DMS79 (cell line): ENCODE measurements at places on chromosomes 1 and 21.

GRCh38 chr1:30380625-30380984 is 342.8 kb downstream of the MATN1 start:
- DNase-seq, result no peak

GRCh38 chr1:3501856-3502640 is 47.6 kb downstream of the ARHGEF16 start:
- no peak for DNase-seq

- DNase-seq, result no peak
Observed at GRCh38 chr1:180250883-180251509, 20.9 kb downstream of the LHX4 start.

DNA sequence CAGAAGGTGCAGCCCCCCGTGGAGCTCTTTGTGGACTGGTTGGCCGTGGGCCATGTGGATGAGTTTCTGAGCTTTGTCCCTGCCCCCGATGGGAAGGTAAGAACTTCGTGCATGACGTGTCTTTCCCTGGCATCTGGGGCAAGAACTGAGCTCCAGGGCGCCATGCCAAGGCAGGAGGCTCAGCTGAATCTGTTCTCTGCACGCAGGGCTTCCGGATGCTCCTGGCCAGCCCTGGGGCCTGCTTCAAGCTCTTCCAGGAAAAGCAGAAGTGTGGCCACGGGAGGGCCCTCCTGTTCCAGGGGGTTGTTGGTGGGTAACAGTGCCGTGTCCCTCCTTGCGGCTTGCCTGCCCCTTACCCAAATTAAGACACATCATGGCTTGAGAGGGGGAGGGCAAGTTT is 27.7 kb downstream of the PADI3 start:
- DNase-seq, result no peak

DNA sequence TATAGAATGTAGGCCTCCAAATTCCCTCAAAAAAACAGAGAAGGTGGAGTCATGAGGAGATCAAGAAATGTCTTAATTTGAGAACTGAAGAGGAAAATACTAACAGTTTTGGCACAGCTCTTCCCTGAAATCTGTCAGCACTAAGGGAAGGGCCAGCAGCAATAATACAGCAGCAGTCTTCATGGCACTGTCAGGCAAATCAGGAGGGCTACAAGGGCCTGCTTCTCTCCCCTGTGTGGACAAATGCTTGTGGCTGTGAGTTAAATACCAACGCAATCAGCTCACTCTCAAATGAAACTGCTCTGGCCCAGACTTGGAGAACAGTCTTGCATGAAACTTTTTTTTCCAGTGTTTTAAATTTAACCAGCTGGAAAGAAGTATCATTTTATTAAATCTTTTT is 20.5 kb upstream of the CNN3 start:
- DNase-seq, result no peak

DNA sequence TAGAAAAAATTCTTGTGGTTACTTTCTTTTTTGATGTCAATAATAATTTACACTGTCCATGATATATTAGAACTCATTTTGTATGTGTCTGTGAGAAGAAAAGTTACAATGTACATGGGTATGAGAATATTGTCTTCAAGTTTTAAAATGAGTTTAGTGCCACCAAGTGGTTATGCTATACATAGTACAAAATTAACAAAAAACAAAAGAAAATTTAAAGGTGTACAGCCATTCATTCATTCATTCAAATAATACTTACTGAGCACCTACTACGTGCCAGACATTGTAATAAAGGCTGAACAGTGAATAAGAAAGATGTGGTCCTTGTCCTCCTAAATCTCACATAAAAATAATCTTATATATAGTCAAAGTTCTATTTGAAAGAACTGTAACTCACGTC is 27.7 kb downstream of the UCHL5 start:
- no peak for DNase-seq

DNA sequence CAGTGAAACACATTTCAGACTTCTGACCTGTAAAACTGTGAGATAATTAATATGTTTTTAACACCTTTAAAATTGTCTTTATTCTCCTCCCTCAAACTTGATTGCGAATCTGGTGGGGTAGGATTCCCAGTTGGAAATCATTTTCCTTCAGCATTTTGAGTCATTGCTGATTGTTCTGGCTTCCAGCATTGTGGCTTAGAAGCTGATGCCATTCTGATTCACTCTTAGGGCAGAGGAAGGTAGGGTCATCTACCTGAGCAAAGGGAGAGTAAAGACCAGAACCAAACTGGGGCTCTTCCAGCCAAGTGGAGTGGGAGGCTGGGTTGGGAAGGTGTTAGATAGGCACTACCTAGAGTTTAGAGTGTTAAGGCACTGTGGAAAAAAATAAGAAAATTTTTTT is 61.2 kb downstream of the MPZL1 start:
- DNase-seq, result no peak

GRCh38 chr1:198605406-198605805 is 33.4 kb upstream of the PTPRC start:
- DNase-seq, result no peak

DNA sequence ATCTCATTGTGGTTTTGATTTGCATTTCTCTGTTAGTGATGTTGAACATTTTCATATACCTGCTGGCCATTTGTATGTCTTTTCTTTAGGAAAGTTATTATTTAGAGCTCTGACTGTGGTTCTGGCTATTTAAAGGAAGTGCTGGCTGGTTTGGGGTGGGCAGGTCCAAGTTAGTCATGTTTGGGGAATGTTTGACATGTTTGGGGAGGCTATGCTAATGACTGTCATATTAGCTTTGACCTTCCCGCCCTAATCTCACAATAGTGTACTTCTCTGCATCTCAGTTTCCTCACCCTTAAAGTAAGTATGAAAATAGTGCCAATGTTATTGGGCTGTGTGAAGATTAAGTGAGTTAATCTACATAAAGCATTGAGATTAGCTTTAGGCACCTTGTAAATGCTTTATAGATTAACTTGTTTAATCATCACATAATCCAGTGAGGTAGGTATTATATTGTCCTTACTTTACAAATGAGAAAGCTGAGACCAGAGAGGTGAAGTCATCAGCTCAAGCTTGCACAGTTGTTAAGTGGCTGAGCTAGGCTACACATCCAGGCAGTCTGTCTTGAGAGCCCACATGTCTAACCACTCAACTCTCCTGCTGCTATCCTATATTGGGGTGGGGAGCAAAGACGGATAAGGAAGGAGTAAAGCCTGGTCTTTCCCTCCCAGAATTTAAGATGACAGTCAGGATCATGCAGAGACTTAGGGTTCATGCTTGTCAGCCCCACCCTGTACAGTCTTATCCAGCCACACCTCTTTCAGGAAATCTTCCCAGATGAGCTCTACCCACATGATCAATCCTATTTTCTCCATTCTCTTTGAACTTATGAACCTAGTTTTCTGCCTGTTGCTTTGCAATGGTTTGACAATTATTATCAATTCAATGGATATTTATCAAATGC is 22.8 kb upstream of the CRNN start:
- no peak for DNase-seq

DNA sequence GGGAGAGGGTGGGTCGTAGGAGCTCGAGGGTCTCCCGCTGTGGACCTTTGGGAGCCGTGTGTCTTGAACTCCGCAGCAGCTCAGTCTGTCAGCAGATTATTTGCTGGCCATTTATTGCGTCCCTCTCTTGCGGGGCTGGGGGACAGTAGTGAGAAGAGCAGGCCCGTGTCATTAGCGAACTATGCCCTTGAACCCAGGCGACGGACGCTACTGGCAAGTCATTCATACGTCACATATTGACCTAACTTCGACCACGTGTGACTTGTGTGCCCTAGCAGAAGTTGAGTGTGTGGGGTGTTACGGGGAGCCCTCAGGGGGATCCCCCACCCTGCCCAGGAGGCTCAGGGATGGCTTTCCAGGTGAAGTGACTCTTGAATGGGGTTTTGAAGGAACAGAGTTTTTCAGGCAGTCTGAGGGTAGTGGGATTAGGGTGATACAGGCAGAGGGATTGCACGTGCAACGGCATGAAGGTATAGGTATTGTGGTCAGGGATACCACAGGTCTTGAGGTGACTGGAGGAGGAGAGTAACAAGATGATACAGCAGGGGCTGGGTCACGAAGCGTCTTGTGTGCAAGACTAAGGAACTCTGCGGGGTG is 13.0 kb downstream of the RCC1 start:
- no peak for DNase-seq

- DNase-seq, result no peak
Observed at GRCh38 chr1:87264976-87265375, 63.7 kb upstream of the LMO4 start.

GRCh38 chr21:30936207-30936606 is 54.8 kb upstream of the KRTAP11-1 start:
- no peak for DNase-seq

- DNase-seq, result no peak
Observed at GRCh38 chr1:24263211-24263610, 55.9 kb upstream of the GRHL3 start.

DNA sequence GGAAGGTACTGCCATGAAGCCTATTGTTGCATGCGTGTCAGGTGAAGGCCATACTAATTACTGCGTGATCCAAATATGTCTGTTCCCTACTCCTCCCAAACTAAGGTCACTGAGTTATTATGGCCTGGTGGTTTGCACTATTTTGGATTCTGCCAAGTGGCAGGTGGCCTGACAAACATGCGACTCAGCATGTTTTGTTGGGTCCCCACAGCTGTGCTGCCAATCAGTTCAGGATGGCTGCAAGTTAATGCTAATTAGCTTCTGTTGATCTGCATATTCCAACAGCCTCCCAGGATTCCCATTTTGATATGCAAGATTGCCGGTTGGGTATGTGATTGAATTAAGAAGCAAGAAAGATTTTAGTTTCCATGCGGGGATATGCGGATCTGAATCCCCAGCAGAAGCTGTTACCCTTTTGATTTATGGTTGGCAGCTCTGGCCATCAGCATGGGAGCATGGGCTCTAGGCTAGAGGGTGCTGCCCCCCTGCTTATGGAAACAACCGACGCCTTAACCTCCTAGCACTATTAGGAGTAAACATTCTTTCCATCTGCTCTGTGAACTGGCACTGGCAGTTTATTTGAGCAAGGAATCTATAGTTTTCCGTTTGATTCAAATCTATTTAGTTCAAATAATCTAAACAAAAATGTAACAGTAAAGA is 429.8 kb upstream of the C1orf87 start:
- no peak for DNase-seq

DNA sequence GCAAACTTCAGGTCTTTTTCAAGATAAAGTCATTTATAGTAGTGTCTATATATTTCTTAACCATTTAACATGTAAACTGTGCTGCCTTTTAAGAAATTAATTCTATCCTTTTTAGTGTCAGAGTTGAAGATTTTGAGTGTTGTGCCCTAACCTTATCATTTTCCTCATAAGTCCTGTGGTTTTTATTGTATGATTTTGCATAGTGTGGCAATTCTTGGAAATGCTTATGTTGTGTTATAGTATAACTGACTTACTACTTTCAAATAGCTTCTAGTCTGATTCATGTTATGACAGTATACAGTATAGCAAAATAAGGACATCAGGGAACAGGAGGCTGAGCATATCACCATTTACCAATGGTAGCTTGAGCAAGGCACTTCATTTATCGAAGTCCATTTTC is 99.1 kb downstream of the PTBP2 start:
- no peak for DNase-seq

- peak; percentile 38 for DNase-seq
Observed at GRCh38 chr1:43545695-43546387, 15.2 kb downstream of the PTPRF start.

DNA sequence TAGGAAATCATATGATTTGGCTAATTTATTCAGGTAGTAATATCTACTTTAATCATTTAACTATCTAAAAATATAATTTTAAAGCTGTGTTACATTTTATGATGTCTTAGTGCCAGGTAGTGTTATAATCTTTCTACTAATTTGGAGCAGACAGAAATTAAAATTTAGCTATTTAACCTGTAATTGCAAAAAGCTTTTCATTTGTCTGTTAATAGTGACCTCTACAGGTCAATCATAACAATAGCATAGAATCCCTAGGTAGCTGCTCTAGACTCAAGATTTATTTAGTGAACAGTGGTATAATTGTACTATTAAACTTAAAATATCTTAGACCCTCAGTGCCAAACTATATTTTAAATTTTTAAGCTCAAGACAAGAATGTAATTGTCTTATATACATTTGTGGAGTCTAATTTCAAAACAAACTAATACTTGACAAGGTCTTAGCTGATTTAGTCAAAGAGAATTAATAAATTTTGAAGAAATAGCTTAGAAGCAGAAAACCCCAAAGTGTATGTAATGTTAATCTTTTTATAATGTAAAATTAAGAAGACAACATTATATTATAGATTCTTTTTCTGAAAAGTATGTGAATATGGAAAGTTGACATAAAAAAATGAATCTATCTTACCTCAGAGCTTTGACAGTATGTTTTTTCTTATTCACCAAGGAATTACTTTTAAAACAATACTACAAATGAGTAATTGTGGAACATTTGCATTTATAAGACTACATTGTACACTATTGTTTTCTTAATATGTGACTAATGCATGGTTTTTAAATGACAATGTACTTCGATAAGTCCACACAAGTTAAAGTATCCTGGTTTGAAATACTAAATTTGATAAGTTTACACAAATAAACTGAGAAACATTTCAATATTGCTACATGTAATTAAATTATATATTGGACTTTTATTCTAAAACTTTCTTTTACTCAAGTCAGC is 64.1 kb upstream of the RNPC3 start:
- no peak for DNase-seq

GRCh38 chr1:66533804-66534740 is at the start of gene SGIP1:
TSS of gene SGIP1 (plus strand) at chr1:66534153. CDS start at chr1:66534359, 206 bp downstream.
- DNase-seq, result peak; percentile 12

GRCh38 chr21:32782698-32783097 is 11.1 kb upstream of the PAXBP1 start:
- no peak for DNase-seq

DNA sequence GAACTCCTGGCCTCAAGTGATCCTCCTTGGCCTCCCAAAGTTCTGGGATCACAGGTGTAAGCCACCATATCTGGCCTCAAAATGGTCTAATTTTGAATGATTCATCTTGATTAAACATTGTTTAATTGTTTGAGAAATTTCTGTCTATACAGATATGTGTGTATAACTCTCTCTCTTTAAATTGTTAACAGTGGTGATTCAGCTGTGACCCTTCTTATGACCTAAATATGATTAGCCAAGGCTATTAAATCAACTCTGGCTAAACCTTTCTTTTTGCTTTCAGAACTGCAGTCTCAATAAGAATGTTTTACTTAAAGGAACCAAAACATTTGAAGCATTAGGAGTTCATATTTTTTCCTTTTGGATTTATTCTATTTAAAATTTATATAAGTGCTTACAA is 19.2 kb upstream of the B3GALT5 start:
- DNase-seq, result no peak

- DNase-seq, result peak; percentile 28
Observed at GRCh38 chr1:56578138-56578962, 1.0 kb downstream of the PLPP3 start.

- DNase-seq, result no peak
Observed at GRCh38 chr1:156608981-156609380, 7.7 kb upstream of the GPATCH4 start.
